ENCODE measurements at places on chromosomes 3 and 15. TPM values are rescaled to one million over a fixed set of nuclear protein-coding genes. Genes with fewer than 3 reads are reported as not detected.

The CAMK2N2 gene
- not detected for polyA plus RNA-seq

GRCh38 chr3:98259707-98260106, 4.3 kb upstream of the OR5H6 start:
- no peak for DNase-seq

DNA sequence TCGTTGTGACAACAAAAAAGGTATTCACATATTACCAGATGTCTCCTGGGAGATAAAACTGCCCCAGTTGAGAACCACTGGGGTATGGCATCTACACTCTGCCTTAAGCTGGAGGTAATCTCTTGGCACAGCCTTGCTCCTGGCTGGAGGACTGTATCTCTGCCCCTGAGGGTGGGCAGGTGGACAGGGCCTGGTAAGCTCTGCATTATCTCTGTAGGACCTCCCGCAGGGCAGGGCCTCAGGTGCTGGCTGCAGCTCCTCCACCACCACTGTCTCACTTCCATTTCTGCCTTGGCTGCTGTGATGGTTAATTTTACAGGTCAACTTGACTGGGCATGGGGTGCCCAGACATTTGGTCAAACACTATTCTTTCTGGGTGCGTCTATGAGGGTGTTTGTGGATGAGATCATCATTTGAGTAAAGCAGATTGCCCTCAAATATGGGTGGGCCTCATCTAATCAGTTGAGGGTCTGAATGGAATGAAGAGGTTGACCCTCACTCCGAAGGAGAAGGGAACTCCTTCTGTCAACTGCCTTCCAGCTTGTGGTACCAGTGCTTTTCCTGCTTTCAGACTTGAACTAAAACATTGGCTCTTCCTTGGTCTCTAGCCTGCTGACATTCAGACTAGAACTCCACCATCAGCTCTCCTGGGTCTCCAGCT, 9.8 kb upstream of the RHCG start:
- DNase-seq = no peak

DNA sequence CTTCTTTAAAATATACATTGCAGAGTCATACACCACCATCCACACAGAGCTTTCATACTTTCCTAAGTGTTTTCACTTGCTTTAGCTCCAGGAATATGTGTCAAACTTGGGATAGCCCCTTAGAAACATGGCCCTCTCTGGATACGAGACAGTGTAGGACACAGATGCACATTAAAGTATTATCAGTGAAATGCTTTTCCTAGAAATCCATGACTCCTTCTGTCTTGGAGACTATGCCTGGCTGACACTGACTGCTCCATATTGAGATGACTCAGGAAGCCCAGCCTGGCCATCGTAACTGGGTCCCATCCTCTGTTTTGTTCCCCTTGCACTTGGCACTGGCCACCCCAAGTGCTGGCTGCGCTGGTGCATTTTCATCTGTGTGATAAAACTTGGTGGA, 204.8 kb downstream of the PDZRN3 start:
- no peak for DNase-seq

GRCh38 chr3:5197470-5198312, 10.2 kb downstream of the EDEM1 start:
- DNase-seq = no peak

DNA sequence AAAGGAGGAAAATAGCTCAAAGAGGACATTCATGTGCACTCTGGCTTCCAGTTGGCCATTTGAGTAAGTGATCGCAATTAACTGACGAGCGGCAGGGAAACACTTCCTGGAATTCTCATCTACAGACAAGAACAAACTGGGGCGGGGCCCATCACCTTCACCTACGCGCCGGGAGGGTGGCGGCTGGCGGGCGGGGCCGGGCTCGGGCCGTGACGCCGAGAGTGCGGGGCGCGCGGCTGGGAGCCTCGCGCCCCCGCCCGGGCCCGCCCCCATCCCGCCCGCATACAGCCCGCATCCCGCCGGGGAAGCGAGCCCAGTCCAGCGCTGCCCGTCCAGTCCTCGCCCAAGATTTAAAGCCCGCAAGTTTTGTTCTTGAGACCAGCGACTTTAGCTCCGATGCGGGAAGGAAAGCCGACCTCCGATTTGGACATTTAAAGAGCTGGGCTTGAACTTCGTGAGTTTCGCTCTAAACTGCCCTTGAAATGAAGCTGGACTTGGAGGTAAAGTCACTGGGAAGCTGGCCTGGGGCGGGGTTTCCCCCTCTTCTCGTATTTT, at the start of gene B3GNT5:
TSS of gene B3GNT5 (plus strand) at position 281 of the 555 bp plus-strand sequence. CDS start 16,546 bp downstream, outside the sequence.
- DNase-seq = peak; percentile 51

DNA sequence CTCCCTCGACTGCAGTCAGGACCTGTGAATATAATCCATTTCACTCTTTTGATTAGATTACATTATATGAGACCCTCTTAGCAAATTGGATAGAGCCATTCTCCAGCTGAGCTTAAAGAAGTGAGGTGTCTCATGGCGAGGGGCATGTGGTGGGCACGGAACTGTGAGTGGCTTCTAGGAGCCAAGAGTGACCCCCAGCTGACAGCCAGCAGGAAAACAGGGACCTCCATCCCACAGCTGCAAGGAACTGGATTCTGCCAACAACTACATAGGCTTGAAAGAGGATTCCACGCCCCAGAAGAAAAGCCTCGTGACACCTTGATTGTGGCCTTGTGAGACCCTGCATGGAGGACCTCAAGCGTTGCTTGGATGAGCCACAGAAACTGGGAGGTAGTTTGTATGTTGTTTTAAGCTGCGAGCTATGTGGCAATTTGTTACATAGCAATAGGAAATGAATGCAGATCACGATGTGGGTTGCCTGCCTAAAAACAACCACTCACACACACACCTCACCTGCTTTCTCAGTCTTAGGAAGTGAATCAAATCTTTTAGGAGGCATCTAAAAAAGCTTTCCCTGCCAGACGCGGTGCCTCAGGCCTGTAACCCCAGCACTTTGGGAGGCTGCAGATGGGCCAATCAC, 84.2 kb upstream of the BHLHE40 start:
- DNase-seq = no peak

DNA sequence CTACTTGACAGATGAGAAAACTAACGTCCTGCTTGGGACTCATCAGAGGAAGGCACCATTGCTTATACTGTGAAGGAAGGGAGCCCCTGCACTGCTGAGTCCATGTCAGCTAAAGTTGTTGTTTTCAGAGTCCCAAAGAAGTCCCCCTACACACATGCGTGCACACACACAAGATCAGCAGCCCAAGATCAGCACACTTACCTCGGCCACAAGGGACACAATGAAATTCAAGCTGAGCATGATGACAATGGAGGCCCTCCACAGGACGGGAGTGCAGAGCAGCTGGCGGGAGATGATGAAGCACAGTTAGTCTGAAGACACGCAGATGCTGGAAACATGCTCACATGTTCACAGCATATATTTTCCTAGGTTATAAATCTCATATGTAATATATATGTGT, 28.6 kb upstream of the ATP13A5 start:
- DNase-seq = no peak

DNA sequence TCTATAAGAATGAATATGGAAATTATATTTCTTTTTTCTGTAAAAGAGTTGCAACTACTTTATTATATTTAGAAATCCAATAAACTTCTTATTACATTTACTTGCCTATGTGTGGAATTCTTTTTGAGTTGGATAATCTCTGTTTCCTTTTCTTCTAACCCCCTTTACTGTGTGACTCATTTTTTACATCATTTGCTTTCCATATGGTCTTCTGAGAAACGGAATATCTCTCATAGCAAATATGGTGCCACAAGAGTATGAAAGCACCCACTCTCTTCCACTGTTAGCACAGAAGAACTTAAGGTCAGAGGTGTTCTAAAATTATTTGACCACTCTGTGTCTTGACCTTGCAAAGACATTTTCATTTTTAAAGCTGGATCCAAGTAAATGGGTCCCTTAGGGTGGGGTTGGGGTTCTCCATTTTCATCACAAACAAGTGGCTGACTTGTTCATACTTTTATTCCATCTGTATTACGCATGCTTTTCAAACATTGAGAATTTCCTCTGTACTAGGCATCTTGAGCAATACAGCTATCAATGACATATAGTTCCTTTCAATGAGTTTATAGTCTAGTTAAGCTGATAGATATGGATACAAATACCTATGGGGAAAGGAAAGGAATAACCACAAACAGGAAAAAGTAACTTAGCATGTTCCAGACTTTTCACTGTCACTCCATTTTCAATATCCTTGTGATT, 281.1 kb upstream of the TPRG1 start:
- no peak for DNase-seq

DNA sequence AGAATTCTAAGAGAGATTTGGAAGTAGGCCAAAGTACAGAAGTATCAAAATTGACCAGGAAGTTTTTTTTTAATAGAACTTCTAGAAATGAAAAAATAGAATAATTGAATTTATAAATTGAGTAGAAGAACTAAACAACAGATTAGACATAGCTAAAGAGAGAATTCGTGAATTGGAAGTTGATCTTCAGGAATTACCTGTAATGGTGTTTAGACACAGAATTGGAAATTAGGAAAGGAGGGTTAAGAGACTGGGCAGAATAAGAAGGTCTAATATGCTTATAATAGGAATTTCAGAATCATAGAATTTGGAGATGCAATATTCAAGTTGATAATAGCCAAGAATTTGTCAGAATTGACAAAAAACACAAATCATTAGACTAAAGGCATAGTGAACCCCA, 16.2 kb downstream of the ACVR2B start:
- no peak for DNase-seq
